ENCODE measurements at places on chromosomes 5 and 9. TPM values are rescaled to one million over a fixed set of nuclear protein-coding genes. Genes with fewer than 3 reads are reported as not detected.

The PDE6A gene
- under 0.01 TPM for total RNA-seq

The SHC3 gene
- 7.6 TPM for total RNA-seq

The SHB gene
- 28.9 TPM for total RNA-seq

The AFAP1L1 gene
- 118 TPM for total RNA-seq

The DOK3 gene
- total RNA-seq: 2.5 TPM

The TLX3 gene
- not detected for total RNA-seq

The ZNF454 gene
- total RNA-seq: 1.2 TPM

The RNF183 gene
- not detected for total RNA-seq

The ARHGEF39 gene
- total RNA-seq: 0.38 TPM

The FBXL7 gene
- 6.1 TPM for total RNA-seq

The PCDHAC2 gene
- 0.09 TPM for total RNA-seq

The N4BP3 gene
- total RNA-seq: 22.8 TPM

The SLC24A2 gene
- total RNA-seq: not detected

The C8G gene
- 0.19 TPM for total RNA-seq

The COL23A1 gene
- total RNA-seq: not detected

The LCN6 gene
- not detected for total RNA-seq

The PCDHA3 gene
- total RNA-seq: 0.36 TPM

The CARD9 gene
- total RNA-seq: 0.27 TPM
